T-helper 1 cell (primary cell): ENCODE measurements at places on chromosomes 11 and 22.

DNA sequence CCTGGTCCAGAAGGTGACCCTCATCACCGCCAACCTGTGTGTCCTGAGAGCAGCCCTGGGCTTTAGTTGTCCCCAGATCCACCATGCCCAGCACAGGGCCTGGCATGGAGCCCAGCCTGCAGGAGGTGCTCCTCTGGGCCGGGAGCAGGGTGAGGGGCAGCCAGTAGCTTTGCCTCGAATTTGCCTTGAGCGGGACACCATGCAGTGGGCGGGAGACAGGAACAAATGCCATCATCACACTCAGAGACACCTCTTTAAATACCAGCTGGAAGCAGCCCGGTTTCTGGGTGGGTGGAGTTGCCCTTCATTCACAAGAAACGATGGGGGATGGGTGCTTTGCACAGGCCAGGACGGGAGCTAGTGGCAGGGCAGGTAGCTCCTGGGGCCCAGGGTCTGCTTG, 19.3 kb downstream of the FLRT1 start:
- DNase-seq, result no peak

- DNase-seq, result no peak
These were observed 27.5 kb downstream of the ATP6V1E1 start for GRCh38 chr22:17601031-17601430.

- no peak for DNase-seq
These were observed 55.2 kb upstream of the MPEG1 start for GRCh38 chr11:59267736-59268475.

DNA sequence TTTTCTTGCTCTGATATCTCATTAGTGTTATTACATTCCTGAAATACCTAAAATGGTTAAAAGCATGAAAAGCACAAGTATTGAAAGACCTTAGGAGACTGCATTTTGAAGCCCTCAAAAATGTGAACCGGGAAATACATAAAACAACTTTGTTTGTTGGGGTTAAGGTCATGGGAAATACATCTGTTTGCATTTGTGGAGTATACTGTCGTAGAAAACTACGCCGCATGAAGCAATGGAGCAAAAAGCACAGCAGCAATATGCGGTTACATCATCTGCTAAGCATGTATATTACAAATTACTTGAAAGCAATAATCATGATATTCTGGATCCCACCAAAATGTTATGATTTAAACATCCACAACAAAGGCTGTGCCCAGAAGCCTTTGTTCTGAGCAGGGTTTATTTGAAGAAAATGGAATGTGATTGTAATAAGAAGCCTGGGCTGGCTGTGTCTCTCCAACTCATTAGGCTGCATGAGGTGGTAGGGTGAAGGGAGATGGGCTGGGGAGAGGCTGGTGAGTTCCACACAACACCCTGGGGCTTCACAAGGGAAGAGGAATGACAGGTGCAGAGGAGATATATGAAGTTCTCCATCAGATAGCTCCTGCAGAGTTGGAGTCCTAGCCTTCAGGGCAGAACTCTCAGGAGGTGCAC, 64.7 kb upstream of the LIN7C start:
- DNase-seq, result no peak

GRCh38 chr11:108122166-108122628, 830 bp downstream of the ACAT1 start:
- no peak for DNase-seq

DNA sequence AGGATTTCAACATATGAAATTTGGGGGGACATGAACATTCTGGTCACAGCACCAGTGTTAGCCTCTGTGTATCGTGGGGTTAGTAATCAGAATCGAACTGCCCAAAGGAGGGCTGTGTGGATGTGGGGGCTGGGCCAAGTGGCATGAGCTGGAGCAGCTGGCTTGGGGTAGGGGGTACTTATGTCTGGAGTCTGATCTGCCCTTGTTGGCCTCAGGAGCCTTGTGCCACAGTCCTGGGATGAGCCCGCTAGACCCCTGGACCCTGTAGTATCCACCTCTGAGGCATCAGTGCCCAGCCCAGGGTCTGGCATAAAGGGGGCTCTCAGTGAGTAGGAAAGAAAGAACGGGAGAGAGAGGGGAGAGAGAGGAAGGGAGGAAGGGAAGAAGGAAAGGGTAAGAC, 67.3 kb downstream of the LRRC32 start:
- no peak for DNase-seq

DNA sequence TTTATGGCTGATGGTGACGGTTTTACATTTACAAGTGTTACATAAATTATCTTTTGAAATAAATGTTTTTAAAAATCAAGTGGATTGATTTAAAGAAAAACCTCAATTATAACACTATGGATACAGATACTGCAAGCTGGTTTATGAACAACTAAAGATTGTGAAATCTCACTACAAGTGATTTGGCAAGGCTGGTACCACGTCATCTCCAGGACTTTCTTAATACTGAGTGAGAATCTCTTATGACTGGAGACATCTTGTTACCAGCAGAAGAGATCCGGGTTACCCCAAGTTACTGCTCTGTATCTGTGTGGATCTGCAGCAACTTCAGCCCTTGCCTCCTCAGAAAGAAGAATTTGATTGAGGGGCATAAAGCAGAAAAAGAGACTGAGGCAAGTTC, 452.9 kb downstream of the MN1 start:
- no peak for DNase-seq

DNA sequence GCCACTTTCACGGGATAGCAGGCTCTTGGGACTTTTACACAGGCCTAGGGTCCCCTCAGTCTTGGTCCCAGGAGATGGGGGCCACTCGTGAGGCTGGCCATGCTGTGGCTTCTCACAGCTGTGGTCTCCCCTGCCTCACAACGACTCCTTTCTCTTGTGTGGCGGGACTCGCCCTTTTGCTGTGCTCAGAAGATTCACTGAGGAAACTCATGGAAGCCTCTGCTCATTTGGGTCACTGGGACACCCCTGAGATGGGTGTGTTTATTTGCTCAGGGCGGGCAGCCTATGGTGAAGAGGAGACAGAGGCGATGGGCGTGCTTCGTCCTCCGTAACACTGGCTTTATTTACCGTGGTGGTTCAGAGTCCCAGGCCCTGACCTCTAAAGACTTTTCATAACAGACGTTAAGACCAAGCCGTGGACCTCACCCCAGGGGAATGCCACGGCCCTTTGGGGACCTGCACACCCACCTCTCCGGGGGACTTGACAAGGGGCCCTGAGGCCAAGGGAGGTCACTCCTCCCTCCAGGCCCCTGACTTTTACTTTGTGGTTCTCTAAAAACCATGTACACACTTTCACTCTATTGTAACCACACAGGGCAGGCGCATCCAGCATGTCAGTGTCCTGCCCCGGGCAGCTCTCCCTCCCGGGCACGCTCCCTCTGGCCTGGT, 15.5 kb downstream of the TEF start:
- DNase-seq, result no peak

DNA sequence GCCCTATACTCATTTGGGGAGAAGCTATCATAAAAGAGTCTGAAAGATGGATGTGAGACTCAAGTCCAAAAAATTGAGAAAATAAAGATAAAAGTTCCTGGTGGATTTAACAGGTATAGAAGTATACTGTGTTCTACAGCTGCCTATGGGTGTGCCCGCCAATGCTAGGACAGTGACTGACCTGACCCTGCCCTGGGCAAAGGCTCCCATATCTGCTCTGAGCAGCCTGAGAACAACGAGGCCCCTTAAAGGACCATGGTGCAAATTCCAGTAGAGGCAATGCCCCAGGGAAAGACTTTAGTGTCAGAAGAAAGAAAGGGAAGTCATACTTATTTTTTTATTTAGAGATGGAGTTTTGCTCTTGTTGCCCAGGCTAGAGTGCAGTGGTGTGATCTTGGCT, 181.8 kb downstream of the NAV2 start:
- DNase-seq, result no peak

DNA sequence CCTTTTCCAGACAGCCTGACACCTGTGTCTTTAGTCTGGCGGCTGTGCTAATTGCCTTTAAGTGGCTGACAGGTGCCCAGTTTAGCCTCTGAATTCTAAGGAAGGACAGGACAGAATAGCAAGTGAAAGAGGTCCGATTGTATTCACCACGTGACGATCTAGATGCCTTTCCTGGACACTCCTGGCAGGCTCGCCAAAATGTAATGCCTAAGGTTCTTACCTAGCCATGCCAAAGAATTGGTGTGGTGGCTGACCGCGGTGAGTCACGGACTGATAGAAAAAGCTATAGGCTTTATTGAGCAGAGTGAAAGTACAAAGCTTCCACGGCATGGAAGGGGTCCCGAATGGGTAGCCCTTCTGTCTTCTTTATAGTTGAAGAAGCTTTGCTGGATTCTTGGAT, 26.7 kb downstream of the ANKRD42 start:
- DNase-seq, result no peak

- peak; percentile 60 for DNase-seq
These were observed 14.0 kb downstream of the USP35 start for GRCh38 chr11:78202733-78203167.

DNA sequence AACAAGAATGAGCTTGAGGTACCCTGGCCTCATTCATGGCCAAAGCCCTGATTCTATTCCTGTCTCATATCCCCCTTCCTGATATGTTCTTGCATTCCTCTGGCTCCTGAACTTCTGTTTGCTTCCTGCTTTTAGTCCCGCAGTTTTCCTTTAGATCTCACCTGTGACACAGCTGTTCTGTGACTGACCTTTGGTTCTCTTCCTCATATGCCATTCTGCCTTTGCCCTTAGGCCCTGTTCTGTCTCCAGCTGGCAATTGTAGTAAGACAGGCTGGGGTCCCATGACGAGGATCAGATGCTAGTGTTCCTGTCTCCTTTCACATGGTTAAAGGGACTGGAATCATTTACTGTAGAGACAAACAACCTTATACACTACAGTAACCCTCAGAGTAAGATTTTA, 59.0 kb upstream of the PDE3B start:
- no peak for DNase-seq

DNA sequence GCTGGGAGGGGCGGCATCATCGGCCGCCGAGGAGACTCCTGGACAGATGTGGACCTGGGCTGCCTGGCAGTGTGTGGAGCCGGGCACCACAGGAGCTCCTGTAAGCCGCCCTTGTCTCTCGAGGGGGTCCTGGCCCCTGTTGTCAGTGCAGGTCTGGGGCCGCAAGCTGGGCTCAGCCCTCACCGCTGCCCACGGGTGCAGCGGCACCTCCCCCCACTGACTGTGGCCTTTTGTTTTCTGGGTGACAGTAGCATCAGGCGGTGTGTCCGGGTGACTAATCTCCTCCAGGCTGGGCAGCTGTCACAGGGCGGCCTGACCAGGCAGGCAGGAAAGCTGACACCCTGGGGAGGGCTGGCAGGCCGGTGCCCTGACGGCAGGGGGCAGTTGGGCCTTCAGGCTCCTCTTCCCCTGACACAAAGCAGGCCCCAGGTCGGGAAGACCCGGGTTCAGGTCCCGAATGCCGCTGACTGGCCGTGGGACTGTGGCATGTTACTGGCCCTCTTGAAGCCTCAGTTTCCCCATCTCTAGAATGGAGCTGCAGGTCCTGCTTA, 16.3 kb downstream of the DGKZ start:
- DNase-seq, result no peak

DNA sequence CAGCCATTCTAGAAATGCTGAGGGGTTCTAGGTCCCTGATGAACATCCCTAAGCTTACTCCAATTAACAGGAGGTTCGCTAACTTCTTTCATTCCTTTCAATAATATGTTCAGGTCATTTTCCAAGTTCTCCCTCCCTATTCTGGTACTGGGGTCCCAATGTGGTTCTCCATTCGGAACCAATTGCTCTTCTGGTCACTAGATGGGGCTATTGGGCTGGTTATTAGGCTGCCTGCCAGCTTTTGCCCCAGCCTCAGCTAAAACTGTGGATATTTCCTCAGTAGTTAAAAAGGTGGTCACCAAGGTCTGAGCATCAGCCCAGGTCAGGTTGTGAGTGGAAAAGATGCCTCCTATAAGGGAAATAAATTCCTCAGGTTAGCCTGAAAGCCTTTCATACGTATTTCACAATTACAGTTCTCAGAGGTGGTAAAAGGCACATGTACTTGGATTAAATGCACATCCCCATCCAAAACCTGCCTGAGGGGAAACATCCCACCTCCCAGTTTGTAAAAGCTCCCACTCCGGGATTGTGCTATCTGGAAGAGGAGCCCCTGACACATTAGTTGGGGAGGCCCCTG, 161.1 kb upstream of the CCDC179 start:
- no peak for DNase-seq

- DNase-seq, result no peak
These were observed 27.1 kb downstream of the BRD1 start for GRCh38 chr22:49800408-49801238.
